ENCODE measurements at places on chromosomes 5 and 9.
A peak's percentile ranks its signal among the peaks of the same experiment; 100 is the strongest.

- DNase-seq: no peak
Observed at GRCh38 chr5:72093824-72094223, 13.5 kb upstream of the MAP1B start.

- DNase-seq: no peak
Observed at GRCh38 chr5:39100851-39101396, 26.7 kb upstream of the RICTOR start.

GRCh38 chr9:137531099-137531765 is 19.0 kb downstream of the PNPLA7 start:
- DNase-seq: no peak

DNA sequence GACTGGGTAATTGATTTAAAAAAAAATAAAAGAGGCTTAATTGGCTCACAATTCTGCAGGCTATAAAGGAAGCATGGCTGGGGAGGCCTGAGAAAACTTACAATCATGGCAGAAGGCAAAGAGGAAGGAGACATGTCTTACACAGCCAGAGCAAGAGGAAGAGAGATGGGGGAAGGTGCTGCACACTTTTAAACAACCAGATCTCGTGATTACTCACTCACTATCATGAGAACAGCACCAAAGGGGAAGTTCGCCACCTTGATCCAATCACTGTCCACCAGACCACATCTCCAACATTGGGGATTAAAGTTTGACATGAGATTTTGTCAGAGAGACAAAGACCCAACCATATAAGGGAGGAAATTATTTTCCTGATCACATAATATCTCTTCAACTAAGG is 138.8 kb upstream of the NR4A3 start:
- peak; percentile 69 for DNase-seq

DNA sequence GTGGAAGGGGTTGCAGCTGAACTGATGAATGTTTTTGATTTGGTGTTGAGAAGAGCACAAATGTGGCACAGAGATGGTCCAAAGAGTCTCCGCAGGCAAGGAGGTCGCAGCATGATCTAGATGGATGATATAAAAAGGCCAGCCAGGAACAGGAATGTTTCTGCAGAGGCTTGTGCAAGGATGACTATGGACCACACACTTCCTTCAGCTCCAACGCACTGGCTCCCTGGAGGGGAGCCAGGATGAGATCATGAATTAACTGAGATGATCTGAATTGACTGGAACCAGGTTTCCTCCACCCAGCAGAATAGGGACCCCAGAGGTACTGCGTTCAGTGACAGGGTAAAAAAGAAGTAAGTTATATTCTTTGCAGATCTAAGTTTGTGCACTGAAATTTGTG is 89.0 kb downstream of the ARSB start:
- peak; percentile 62 for DNase-seq

DNA sequence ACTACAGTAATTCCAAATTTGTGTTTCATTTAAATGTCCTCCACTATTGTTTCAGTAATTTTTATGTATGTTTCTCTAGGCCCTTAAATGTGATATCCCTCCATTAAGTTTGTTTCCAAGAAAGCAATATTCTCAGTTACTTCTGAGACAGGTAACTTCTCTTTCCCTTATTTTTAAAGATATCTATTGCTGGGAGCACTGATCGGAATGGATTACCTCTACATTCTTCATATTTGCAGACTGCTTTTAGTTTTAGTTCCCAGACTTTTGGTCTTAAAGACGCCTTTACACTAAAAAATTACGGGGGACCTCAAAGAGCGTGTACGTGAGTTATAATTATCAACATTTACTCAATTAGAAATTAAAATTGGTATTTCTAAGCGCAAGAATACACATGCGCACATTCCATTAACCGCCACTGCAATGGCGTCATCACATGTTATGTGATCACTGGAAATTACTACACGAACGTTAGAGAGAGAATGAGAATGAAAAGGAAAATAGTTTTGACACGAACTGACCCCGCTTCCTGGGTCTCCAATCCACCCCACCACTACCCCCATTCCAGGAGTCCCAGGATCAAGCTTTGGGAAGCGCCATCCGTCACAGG is 519 bp upstream of the RAD50 start:
- DNase-seq: no peak

- no peak for DNase-seq
Observed at GRCh38 chr5:68994645-68995044, 99.2 kb upstream of the SLC30A5 start.

GRCh38 chr9:75181750-75182149 is 93.4 kb downstream of the OSTF1 start:
- DNase-seq: no peak

GRCh38 chr9:30239878-30240277 is 2144.6 kb upstream of the ACO1 start:
- DNase-seq: no peak

DNA sequence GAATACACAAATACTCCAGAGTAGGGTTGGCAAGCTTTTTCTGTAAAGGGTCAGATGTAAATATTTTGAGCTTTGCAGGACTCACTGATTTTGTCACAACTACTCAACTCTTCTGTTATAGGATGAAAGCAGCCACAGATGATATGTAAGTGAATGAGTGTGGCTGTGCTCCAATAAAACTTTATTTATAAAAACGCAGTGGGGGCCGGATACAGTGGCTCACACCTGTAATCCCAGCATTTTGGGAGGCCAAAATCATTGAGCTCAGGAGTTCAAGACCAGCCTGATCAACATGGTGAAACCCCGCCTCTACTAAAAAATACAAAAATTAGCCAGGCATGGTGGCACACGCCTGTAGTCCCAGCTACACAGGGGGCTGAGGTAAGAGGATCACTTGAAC is 69.1 kb downstream of the FBXW11 start:
- no peak for DNase-seq

GRCh38 chr5:128536254-128537220 is 1.5 kb downstream of the FBN2 start:
- DNase-seq: no peak

GRCh38 chr5:128538000-128538249 is at the start of gene FBN2:
Gene FBN2, minus strand, starts transcription at chr5:128538245. Its CDS starts 642 bp downstream, at chr5:128537603.
- no peak for DNase-seq

- no peak for DNase-seq
Observed at GRCh38 chr9:134418354-134418753, 92.1 kb downstream of the RXRA start.

DNA sequence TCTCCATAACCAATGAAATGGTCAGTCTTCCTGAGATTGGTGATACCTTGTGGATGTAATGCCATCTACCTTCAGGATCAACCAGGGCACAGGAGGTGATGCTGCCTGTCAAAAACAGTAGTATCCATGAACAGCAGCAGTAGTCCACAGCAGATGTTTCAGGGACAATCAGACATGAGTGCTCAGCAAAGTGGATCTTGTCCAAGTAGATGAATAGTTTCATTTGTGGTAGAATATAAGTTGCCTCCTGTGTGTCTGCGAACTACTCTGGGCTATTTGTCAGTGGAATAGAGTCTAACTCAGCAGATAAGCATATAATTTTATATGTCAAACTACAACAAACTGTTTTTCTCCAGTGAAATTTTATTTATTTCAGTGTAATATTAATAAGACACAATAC is 1860.1 kb upstream of the ACO1 start:
- no peak for DNase-seq

- DNase-seq: no peak
Observed at GRCh38 chr5:172502410-172502809, 48.1 kb upstream of the SH3PXD2B start.

GRCh38 chr5:134735243-134735642 is 3.1 kb upstream of the CAMLG start:
- no peak for DNase-seq

- peak; percentile 75 for DNase-seq
Observed at GRCh38 chr5:150762211-150762610, 3.4 kb upstream of the DCTN4 start.

- DNase-seq: peak; percentile 78
Observed at GRCh38 chr9:1005043-1005667, 28.7 kb downstream of the DMRT3 start.

GRCh38 chr5:119016125-119016774 is 27.9 kb upstream of the DTWD2 start:
- peak; percentile 18 for DNase-seq

DNA sequence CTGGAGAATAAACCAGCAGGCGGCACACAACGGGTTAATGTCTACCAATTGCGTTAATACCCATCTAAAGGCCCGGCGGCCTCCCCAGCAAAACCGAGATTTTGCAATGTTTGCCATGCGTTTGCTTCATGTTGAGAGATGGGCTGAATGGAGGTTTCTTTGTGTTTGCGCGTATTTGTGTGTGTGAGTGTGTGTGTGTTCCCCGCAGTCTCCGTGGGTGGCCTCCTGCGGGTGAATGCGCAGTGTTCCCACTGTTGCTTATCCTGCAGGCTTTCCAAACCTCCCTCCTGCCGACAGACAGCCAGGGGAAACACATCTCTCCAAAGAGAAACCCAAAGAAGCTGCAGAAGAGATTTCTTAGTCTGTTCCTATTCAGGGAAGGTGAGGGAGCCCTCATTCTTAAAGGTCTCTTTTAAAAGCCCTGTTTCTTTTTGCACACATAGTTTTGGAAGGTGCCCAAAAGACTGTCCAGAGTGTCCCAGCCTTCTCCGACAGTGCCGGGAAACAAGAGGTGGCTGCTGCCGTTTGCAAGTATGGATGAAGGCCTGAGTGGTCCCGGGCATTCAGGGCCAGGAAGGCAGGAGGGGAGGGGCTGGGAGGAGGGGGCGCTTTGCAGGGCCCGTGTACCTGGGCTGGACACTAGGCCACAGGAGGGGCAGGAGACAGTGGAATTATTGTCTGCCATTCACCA is 103.8 kb upstream of the ERCC6L2 start:
- DNase-seq: no peak

- no peak for DNase-seq
Observed at GRCh38 chr5:36297653-36298052, 4.0 kb downstream of the RANBP3L start.

DNA sequence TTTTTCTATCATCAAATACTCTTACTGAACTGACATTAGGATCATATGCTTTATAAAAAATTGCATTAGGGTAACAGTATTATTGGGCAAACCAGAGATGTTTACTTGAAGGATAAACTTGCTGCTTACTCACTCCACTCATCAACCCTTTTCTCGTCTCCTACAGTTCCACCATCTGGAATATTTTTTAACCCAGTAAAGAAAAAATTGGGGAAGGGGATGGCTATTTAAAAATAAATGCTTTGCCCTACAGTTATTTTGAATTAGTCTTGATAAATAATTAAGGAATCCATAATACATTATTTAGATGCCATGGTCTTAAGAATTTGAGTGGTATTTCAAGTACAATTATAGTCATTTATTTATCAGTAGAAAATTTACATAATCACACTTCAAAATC is 225.8 kb downstream of the MEF2C start:
- DNase-seq: no peak

GRCh38 chr5:113082547-113082905 is 105.9 kb downstream of the DCP2 start:
- DNase-seq: no peak

DNA sequence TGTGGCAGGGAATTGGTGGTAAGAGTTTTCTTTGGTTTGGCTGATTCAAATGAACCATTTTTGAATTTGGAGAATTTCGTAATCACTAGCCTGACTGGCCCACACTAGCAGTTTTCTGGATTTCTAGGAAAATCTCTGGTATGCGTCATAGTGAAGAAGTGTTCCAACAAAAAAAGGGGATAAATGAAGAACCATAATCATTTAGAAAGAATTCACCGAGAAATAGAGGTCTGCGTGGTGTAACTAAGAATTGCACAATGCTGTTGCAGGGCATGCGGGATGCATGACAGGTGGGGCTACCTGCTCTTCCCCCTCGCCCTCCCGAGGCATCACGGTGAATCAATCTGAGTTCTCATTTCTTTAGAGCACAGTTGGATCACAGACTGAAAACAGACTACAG is 232.3 kb upstream of the PAPPA start:
- DNase-seq: no peak

DNA sequence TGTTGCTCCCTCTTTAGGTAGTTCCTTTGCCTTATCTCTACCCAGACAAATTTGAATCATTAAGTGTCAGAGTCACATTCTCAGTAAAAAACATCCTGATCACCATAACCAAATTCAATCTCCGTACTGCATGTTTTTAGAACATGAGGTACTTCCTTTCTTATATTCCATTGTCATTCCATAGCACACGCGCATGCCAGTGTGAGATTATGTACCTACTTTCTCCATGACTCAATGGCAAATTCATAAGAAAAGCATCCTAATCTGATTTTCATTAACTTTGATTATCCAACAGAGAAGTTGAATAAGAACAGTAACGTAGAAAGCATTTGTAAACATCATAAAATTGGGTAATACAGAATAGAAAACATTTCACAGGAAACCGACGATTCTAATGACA is 1118.6 kb upstream of the CDH9 start:
- no peak for DNase-seq

GRCh38 chr9:91163773-91164471 is 197.8 kb downstream of the AUH start:
- DNase-seq: no peak

GRCh38 chr9:110623462-110624025 is 44.0 kb upstream of the SVEP1 start:
- DNase-seq: peak; percentile 90

- no peak for DNase-seq
Observed at GRCh38 chr9:87742813-87743428, 17.0 kb downstream of the CTSL start.

DNA sequence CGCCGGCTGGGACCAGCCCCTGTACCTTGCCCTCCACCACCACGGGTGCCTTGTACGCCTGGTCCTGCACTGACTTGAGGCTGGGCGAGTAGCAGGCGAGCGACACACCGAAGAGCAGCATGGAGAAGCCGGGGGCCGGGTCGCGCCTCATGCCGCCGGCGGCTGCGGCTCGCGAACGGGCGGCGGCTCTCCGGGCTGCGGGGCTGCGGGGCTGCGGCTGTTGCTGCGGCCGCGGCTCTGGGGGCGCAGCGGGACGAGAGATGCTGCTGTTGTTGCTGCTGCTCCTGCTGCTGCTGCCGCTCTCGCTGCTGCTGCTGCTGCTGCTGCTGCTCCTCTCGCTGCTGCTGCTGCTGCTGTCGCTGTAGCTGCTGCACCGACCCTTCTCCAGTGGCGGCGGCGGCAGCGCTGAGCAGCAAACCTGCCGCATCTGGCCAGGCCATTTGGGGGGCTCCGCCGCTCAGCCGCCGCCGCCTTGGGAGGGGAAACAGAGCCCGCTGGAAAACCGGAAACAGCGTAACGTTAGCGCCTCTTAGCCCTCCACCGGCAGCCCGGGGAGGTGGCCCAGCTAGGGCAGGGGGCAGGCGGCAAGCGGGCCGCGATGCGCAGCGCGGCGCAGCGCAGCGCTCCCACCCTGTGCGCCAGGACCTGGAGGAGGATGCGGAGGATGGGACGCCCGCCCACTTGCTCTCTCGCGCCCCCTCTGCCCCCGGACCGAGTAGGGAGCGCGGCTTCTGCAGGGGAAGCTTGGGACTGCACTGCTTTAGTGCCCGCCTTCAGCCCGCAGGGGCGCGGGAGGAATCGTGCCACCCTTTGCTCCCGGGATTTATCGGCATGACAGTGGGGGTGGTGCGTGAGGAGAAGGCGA is at the start of gene NRG2:
TSS of gene NRG2 (minus strand) at position 657 of the 865 bp plus-strand sequence.
- no peak for DNase-seq
